ENCODE measurements at places on chromosomes 3 and 15. TPM values are rescaled to one million over a fixed set of nuclear protein-coding genes. Genes with fewer than 3 reads are reported as not detected.

INTS14 gene
- total RNA-seq: 38.4 TPM

SLC15A2 gene
- 13.2 TPM for total RNA-seq

CISH gene
- total RNA-seq: 5.9 TPM

GXYLT2 gene
- 16.7 TPM for total RNA-seq

DPPA2 gene
- total RNA-seq: not detected

HES1 gene
- 14.7 TPM for total RNA-seq

SYNPR gene
- not detected for total RNA-seq

SCN11A gene
- 0.30 TPM for total RNA-seq

CCDC54 gene
- not detected for total RNA-seq

CNTN3 gene
- total RNA-seq: 3.6 TPM

ISLR2 gene
- 0.66 TPM for total RNA-seq

DPPA4 gene
- total RNA-seq: not detected

PTX3 gene
- total RNA-seq: 10.4 TPM

MYL3 gene
- total RNA-seq: 7.6 TPM

PLA1A gene
- 3.9 TPM for total RNA-seq

CHAC1 gene
- not detected for total RNA-seq

TRAT1 gene
- total RNA-seq: 0.39 TPM

CNTN6 gene
- total RNA-seq: not detected

EAF2 gene
- 0.98 TPM for total RNA-seq

CPN2 gene
- total RNA-seq: not detected

ISL2 gene
- not detected for total RNA-seq

CMTM6 gene
- total RNA-seq: 69.3 TPM

CFAP161 gene
- total RNA-seq: 0.39 TPM

RBPMS2 gene
- 1.7 TPM for total RNA-seq

PLSCR4 gene
- total RNA-seq: 217 TPM

FBXW12 gene
- not detected for total RNA-seq

PTPRG gene
- 174 TPM for total RNA-seq

MFGE8 gene
- total RNA-seq: 429 TPM
